BE2C (cell line): ENCODE measurements at places on chromosomes 3 and 15.

- DNase-seq, result no peak
Observed at GRCh38 chr3:178001670-178002101, 534.5 kb upstream of the KCNMB2 start.

DNA sequence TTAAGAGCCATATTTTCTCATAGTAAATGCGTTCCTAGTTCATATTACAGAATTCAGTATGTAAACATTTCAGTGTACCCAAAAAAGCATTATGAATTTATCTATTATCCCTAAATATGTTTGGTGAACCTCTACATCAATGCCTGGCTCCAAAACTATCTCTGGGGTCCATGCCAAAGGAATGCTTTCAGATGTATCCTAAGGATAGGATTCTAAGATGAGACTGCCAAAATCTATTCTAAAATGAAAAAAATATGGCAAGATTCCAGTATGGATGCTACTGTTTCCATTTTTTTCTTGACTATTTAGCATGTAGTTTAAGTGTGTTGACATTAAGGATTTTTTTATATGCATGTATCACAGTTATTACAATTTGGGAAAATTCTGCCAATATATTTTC lies 18.8 kb downstream of the EIF5A2 start:
- no peak for DNase-seq

DNA sequence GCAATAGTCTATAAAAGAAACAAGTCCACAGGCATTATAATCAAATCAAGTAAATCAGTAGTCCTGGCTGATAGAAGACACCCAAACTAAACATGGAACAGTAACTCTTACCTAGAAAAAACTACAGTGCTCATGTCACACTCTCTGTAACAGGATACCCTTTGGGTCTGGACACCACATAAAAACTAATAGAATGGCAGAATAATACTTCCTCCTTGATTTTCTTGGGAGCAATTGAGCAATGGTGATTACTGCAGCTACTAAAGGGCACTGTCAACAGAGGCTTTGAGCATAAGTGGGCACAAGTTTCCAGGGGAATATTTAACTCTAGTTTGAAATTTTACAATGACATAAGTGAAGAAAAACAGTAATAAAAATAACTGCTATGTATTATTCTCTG lies 59.5 kb downstream of the GLB1 start:
- DNase-seq, result no peak

- DNase-seq, result no peak
Observed at GRCh38 chr15:65424683-65425082, 1.9 kb upstream of the IGDCC4 start.

DNA sequence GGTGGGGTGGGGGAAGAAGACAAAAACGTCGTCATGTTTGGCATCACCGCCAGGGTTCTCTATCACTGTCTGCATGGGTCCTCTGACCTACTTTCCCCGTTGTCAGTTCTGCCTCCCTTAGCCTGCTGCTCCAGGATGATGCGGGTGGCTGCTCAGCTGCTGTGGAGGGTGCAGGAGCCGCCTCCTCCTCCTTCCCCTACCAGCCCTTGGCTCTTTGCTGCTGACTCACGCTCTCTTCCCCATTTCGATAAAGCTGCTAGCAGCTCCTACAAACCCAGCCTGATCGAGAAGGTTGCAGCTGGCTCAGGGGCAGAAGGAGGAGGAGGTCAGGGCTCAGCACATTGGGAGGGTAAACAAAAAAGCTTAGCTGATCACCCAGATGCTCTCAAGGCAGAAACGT lies 49.5 kb upstream of the SEC13 start:
- DNase-seq, result no peak

- no peak for DNase-seq
Observed at GRCh38 chr3:170178651-170179050, 2.9 kb downstream of the PHC3 start.

DNA sequence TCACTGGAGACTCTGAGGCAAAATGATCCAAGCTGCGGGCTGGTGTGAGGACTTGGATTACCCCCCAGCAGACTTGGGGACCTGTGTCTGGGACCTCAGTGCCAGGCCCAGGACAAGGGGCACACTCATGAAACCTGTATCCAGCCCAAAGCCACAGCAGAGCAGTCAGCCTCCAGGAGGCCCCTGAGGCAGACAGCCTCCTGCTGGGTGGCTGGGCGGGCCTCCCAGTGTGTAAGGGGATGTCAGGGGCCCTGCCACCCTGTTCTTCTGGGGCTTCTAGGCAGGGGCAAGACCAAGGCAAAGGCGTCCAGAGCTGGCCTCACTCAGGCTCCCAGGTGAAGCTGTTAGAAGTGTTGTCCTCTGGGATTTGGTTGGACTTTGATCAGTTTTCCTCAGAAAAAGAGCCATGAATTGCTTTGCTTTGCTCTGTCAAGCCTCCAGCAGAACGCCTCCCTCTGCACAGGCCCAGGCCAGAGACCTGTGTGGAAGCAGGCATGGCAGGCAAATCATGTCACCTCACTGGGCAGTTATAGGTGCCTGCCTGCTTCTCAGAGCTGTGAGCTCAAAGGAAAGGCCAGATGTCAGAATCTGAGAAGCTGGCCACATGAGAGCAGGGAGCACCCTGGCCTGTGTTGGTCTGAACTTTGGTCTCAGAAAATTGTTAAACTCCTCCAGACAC lies 77.4 kb downstream of the SMAD6 start:
- no peak for DNase-seq

DNA sequence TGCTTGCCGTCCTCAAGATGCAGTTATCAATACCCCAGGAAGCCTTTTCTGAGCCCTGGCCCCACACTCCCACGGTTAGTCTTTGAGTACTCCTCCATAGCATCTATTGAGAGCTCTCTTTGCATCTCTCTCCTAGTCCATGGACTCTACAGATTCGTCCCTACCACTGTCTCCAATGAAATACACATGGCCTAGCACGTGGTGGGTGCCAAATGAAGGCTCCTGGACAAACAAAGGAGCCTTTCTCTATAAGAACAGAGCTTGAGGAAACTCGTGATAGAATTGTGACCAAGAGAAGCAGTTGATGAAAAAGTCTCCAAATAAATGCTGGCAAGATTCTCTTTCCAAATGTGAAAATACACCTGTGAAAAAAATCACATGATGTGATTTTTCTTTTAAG lies 166.1 kb downstream of the GABRG3 start:
- no peak for DNase-seq

DNA sequence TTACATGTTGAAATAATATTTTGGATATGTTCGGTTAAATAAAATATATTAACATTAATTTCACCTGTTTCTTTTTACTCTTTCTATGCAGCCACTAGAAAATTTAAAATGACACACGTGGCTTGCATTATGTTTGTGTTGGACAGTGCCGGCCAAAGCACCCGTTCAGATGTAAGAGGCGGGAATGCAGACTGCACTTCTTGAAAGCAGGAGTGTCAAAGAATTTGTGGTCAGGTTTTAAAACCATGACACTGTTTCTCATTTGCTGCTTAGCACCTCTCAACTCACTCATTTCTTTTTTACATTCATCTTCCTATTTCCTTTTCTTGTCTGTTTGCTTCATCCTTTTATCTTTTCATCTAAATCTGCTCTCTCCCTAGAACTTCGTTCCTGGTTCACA lies 35.3 kb upstream of the MINAR1 start:
- DNase-seq, result no peak

DNA sequence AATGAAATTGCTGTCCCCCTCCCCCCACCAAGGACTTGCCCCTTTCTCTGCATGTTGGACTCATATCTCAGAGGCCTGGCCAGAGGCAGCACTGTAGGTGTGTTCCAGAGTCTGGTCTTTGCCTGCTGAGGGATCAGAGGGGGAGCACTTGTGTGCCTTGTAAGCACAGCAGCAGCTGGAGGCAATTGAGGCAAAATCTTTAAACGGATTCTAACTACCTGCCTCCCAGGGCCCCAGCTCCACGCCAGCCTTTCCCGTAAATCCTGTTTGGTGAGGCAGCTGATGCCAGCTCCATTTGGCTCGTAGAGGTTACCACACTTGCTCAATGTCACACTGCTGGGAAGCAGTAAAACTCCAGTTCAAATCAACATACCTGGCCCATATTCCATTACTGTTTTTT lies 2.3 kb upstream of the IDH2 start:
- DNase-seq, result no peak

DNA sequence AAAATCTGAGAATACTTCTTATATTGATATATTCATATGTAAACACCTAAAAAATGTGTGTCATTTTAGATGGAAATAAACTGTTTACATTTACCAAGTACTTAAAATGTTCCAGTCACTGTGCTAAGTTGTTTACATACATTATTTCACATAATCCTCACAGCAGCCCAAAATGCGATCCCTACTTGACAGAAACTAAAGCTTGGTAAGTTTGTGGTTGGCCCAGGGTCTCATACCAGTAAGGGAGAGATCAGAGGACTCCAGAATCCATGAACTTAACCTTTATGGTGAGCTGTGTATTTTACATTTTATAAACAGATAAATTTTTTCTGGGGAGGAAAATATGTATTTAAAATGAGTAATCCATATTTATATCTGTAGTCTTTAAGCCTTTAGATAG lies 51.2 kb downstream of the SLC25A26 start:
- DNase-seq, result no peak

DNA sequence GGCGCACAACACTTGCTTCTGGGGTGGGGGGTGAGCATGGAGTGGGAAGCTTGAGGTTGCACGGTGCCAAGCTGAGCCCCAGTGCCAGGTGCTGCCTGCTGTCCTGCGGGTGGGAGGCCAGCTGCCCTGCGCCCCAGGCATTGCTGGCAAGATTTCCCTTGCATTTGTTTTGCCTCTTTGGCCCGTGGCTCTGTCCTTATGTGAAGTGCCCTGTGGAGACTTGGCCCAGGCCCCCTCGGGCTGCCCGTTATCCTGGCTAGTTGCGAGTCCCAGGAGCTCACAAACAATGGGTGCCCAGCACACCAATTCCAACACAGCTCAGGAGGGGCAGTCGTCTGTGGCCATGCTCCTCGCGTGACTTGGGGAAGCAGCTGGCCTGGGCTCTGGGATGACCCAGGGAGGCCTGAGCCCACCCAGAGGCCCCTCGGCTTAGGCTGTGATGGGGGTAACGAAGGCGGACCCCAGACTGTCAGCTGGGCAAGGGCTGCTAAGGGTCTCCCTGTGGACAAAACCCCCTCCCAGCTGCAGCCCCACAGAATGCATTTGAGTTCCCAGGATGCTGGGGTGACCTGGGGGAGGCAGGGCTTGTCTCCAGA lies 5.9 kb downstream of the C3orf22 start:
- DNase-seq, result peak; percentile 3

DNA sequence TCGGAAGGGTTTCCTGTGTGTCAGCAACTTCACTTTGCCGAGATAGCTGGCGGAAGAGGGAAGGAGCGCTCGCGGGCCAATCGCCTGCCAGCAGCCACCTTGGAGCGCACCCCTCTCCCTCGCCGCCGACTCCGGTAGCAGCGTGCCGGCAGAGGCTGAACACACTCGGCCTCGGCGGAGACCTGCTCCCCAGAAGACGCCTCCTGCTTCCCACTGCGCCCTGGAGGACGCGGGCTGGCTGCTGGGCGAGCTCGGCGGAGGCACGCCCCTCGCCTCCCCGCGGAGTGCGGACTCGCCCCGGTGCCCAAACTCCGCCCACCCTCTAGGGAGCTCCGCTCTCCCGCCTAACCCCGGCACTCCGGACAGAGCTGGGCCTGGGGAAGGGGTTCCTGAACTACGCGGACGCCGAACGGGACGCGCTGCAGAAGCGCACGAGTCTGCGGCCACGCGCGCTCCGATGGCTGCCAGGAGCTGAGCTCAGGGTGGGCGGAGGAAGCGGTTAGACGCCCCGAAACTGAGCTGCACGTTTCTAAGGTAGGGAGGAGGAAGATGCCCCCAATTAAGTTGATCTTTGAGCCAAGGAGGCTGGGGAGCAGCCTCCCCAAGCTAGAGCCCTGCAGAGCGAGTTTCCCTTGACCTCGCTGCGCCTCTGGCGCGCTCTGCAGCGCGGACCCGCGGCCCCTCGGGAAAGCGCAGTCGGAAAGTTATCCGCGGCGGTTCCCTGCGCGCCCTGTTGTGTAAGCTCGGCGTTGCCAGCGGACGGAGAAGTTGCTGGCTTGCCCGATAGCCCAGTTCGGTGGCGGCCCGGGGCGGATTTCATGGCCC lies at the start of gene P2RY1:
Gene P2RY1, plus strand, starts transcription at position 356 of the 825 bp plus-strand sequence. CDS start 652 bp downstream, outside the sequence.
- DNase-seq, result peak; percentile 53

DNA sequence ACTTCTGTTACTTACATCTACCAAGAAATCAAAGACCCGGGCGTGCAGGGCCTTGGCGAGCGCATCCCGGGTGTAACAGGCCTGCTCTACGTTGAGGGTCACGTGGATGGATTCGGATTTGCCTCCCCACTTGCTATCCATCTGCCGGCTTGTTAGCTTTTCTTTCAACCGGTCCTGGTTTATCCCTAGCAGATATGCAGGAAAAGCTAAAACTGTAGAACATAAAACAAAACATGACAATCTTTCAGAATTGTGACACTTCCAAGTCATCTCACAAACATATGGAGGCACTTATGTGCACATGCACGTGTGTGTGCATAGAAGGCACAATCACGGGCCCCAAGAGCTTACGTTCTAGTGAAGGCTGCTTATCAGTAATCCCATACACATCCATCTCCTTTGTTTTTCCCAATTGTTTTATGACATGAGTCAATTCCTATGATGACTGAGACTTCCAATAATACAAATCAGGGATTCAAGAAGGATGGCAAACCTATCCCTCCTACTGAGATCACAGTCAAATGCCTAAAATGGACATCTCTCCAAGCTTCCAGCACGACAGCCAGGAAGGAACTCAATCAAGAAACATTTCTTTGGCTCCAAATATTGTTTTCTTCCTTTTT lies 11.3 kb downstream of the LDHAL6B start:
- no peak for DNase-seq

DNA sequence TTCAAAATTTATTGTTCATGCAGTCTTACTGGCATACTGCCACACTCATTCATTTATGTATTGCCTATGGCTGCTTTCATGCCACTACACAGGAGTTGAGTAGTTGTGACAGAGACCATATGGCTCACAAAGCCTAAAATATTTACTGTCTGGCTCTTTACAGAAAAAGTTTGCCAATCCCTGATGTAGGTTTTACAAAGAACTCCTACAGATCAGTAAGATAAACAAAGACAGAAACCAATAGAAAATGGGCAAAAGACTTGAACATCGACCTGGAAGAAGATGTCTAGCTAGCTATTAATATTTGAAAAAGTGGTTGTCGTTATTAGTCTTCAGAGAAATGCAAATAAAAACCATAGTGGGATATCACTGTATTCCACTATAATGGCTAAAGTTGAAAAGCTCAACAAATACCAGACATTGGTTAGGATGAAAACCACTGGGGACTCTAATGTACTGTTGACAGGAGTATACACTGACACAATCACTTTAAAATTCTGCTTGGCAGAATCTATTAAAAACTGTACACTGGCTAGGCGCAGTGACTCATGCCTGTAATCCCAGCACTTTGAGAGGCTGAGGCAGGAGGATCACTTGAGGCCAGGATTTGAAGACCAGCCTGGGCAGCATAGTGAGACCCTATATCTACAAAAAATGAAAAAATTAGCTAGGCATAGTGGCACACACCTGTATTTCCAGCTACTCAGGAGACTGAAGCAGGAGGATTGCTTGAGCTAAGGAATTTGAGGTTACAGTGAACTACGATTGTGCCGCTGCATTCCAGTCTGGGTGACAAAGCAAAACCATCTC lies 87.7 kb downstream of the NEO1 start:
- DNase-seq, result no peak

- no peak for DNase-seq
Observed at GRCh38 chr3:30723211-30723610, 116.8 kb downstream of the TGFBR2 start.

- no peak for DNase-seq
Observed at GRCh38 chr3:182969277-182969676, 11.1 kb downstream of the DCUN1D1 start.
